ENCODE measurements at places on chromosomes 12 and 14.

DNA sequence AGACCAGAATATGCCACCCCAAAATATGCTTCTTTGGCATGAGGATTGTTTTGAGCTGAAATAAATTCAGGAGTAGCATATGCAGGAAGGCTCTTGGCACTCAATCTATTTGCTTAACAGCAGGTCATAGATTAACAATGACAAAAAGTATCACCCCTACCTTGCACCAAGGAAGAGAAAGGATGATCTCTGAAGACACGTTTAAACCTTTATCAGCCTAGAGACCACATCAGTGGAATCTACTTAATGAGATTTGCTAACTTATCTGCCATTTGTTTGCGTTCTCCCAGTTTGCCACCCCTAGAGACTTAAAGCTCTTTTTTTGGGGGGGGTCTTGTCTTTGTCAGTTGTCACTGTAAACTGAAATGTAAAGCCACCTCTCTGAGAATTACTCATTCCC lies 1278.7 kb upstream of the USP15 start:
- DNase-seq: no peak

GRCh38 chr12:108578813-108579212 lies 16.4 kb downstream of the ISCU start:
- no peak for DNase-seq

DNA sequence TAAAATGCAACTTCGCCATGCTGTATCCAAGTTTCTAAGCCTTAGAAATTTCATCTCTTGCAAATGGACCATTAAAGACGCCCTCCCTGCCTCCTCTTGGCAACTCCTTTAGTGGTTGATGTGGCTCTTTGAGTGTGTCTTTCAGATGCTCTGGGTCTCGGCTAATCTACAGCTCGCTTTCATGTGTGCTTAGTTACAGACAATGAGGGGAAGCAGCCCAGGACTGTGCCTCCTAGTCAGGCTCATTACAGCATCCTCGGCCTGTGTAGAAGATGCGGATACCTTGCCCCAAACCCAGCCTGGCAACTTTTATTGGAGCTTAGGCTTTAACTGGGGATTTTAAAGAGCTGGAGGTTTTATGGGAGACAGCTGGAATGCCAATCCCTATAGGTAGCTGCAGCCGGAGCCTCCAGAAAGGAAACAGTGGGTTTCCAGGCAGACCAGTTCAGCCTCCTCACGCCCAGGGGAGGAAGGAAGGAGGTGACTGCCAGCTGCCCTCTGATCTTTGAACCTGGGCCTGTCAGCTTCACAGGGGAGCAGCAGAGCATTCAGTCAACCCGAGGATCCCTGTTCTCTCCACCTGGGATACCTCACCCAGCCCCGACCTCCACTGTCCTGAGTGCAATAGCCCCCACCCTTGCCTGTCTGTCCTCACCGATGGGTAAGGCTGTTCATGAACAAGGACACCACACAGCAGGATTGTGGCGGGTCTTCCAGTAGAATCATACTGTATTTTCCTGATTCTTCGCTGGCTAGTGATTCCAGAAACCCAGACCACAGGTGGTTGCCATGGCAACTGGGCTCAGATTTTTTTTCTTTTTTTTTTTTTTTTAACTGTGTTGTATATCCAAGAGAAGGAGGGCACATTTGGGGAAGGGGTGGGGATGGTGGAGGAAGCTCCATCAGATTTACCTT lies 638.5 kb downstream of the MED13L start:
- DNase-seq: no peak

DNA sequence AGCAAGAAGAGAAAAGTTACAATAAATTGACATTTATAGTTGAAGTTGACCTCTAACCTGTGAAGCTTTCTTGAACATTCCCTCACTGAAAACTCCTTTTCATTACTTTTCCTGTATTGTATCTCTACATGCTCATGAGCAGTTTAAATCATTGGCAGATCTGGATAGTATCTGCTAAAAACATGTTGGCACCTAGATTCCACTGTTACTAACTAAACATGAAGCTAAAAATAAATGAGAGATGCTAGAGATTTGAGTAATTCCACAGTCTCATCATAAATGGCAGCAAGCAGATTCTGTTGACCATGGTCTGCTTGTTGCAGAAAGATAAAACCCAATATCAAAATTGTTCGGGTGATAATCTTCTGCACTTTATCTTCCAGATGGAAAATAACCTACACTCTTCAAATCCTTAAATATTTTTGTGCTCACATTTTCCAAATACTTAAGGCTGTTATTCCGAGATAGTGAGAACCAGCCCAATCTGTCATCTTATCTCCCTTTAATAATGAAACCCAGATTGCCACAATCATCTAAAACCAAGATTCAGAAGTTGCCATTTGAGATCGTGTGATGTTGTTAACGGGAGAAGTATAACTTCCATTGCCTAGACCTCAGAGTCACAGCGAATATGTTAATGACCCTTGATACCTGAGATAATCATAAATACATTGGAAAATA lies 171.0 kb upstream of the DAAM1 start:
- DNase-seq: no peak

GRCh38 chr14:68016255-68016914 lies 196.8 kb downstream of the RAD51B start:
- DNase-seq: no peak

GRCh38 chr14:49622022-49622607 lies 1.5 kb downstream of the MGAT2 start:
- no peak for DNase-seq

Measured in kidney (tissue), 22 donors.